KG1 (cell line): ENCODE measurements at places on chromosomes 3 and 15.
A peak's percentile ranks its signal among the peaks of the same experiment; 100 is the strongest.

DNA sequence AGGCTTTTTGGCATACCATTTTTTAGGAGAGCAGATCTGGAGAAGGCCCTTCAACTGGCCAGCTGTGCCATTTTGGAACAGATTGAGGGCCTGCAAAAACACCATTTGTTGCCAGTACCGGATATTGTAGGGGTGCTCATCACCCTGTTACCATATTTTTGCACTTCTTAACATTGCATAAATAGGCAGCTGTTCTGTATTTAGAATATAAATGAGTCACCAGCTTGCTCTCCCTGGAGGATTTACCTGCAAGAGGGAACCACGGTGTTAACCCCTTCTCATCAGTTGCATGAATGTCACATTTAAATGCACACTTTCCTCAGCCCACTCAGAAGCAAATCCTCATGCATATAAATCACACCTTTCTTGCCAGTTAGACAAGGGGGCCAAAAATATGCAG, 435.6 kb downstream of the ROBO2 start:
- DNase-seq, result no peak

DNA sequence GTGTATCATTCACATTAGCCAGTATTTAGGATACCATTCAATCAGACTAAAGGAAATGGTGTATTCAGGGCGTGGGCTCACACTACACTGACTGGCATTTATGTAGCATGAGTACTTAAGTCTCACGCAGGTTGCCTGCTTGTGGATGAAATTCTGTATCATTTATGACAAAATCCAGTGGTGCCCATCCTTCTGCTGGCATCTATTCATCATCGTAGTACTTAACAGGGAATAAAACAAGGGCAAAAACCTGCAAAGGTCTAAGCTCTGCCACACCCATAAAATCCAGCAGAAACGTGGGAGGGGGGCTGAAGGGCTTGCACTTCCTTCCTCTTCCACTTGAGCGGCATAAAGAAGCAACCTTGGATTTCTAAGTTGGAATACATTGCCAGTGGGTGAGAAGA, 2.7 kb downstream of the GAP43 start:
- DNase-seq, result no peak

DNA sequence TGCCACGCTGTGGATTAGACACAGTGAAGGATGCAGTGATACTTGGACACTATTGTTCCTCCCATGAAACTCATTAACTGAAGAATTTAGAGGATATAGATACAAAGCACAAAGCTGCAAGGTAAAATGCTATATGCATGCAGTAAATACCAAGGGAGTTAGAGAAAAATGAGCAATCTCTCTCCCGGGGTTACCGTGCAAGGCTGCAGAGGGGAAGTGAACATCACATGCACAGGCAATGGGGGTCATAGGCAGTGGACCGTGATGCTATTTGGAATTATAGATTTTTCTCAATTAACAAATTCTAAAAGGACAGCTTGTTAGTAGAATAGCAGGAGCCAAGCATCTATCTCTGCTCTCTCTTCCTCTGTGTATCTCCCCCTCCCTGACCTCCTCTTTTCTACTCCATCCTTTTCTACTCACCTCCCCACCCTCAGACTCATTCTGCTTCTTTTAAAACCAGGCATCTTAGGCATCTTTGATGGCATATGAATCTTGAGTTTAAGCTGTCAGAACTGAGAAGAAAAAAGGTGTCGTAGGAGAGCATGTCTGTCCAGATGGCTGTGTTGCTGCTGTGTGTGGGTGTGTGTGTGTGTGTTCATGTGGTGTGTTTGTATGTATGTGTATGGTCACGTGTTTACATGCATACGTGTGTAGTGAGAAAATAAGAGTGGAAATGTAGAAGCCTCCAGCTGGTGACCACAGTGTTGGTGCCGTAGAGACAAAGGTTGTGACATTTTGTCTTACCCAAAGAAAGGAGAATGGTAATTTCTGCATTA, 339.0 kb downstream of the EPHB1 start:
- no peak for DNase-seq

DNA sequence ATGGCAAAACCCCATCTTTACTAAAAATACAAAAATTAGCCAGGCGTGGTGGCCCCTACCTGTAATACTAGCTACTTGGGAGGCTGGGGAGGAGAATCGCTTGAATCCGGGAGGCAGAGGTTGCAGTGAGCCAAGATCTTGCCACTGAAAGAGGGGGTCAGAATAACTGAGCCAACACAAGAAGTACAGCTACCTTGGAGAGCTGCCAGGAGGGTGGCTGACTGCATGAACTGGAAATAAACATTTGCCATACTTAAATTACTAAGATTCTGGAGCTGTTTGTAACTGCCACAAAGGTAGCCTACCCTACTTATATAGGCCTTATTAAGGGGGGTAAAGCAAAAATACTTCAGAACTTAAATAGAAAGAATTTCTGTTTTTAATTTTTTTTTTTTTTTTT, 15.4 kb upstream of the PIK3CB start:
- DNase-seq, result no peak

DNA sequence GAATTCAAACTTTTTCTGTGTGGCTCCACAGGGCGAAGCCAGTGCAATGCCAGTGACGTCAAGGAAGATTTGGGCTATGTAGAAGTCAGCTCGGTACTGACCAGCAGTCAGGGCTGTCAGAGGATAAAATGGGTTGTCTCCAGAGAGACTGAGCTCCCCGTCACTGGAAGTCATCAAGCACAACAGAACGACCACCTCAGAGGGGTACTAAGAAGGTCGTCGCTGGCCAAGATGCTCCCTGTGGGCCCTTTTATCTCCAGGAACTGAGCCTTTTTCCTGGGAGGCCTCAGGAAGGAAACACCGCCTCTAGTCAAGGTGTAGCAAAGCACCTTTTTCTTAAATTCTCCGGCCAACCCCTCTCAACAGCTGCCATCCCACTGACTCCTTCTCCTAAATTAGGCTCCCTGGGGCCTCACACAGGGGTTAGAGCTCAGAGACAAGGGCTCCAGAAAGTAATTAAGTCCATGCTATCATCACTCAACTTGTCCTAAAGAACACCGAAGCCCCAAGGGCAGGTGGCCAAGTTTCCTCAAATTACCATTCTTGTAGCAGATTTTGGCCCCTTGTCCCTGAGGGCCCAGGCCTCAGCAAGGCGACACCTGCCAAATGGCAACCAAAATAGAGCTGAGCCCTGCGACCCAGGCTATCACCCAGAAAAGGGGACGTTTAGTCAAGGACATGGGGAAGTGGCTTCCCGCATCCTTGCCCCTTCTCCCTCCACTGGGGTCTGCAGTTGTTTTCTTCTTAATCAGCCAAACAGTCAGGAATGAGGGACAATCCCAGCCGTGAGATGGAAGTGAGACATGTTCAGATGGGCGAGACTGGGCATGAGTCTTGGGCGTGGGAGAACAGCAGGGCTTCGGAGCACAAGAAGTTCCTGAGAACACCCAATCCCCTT, 48.0 kb downstream of the SSUH2 start:
- no peak for DNase-seq

GRCh38 chr3:23157331-23157730, 45.8 kb upstream of the UBE2E2 start:
- DNase-seq, result no peak

- no peak for DNase-seq
Measured at GRCh38 chr3:36595511-36595910, 168.8 kb downstream of the DCLK3 start.

GRCh38 chr3:86228101-86228500, 762.8 kb downstream of the VGLL3 start:
- DNase-seq, result no peak

DNA sequence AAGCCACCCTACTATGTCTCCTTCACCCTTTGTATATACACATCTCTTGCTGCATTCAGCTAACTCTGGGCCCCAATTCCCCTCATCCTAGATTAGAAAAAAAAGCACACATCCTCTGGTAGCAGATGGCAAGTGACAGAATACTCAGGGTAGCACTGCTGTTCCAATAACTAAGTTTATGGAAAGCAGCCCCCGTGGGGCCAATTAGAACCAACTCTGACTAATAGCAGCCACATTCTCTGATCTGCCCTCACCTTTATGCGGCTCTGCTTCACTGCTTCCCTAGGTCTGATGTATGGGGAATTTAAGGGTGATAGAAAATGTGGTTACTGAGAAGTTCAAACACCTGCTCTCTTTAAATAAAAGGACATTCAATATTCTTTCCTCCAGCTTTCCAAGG, 74.9 kb upstream of the SETMAR start:
- no peak for DNase-seq

- no peak for DNase-seq
Measured at GRCh38 chr3:194212845-194213331, 76.9 kb downstream of the HES1 start.

DNA sequence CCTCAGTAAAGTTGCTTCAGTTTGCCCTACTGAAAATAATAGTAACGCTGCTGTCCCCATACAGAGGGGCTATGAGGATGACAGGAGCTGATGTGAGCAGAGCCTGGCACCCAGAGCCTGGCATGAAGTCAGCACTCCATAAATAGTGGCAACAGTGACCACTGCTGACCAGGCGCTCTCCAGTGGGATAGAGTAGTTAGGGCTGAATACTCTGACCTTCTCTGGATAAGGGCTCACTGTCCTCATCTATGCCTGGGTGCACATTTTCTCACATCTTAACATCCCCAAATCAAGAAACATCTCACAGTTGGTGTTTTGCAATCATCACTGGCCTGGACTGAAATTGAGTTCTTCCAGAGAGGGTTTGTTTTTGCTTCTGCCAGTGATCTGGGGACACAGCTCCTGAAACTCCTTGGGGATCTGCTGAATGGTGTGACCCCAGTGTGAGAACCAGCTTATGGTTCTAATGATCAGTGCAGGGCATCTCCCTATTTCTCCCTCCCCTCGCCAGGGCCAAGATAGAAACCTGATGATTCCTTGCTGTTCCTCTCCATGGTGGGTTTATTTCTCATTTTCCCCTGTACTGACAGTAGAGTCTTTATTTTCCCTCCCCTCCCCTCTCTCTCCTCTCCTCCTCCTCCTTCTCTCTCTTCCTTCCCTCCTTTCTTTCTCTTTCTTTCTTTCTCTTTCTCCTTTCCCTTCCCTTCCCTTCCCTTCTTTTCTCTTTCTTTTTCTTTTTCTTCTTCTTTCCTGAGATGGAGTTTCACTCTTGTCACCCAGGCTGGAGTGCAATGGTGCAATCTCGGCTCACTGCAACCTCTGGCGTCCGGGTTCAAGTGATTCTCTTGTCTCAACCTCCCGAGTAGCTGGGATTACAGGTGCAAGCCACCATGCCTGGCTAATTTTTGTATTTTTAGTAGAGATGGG, 3.5 kb upstream of the PCSK6 start:
- DNase-seq, result no peak

DNA sequence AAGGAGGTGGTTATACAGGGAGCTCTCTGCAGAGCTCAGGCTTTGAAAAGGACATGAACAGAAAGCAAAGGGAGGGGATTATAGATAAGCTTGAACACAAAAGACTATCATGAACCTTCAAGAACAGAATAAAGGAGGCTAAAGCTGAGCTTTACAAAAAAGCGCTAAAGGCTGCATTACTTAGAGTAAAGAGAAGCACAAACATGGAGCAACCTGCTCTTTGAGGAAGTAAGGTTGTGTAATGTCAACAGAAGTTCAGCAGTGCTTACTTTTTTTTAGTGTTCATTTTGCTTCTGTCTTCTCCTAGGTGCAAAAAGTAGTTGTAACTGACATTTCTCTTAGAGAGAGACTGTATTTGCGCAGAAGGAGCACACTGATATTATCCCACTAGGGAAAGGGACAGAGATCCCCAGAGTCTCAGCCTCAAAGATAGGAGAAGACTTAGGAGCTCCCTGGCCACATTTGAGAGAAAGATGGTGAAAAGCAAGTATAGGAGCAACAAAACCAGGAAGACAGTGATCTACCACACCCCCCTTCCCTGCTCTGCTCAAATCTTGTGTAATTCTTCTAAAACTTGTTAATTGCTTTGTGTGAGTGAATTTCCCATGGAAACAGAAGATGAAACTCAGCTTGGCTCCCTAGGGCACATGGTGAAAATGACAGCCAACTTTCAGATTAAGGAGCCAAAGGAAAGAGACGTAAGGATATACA, 54.7 kb downstream of the QTRT2 start:
- peak; percentile 45 for DNase-seq

GRCh38 chr3:143825513-143825912, 22.8 kb downstream of the SLC9A9 start:
- DNase-seq, result no peak

DNA sequence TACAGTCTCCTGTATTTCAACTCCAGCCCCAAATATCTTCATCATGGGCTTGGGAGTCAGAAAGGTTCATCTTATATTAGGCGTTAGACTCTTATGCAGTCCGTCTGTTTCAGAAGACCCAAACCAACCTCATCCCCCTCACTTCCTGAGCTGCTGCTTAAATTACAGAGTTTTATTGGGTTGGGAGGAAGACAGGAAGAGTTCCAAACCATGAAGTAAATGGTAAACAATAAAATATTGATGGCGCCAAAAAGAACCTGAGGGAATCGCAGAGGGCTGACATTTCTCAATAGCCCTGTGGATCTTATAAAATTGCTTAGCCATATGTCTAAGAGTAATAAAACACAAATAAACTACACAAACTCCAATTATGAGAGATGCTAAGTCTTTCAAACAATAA, 116.9 kb upstream of the C3orf80 start:
- DNase-seq, result no peak

DNA sequence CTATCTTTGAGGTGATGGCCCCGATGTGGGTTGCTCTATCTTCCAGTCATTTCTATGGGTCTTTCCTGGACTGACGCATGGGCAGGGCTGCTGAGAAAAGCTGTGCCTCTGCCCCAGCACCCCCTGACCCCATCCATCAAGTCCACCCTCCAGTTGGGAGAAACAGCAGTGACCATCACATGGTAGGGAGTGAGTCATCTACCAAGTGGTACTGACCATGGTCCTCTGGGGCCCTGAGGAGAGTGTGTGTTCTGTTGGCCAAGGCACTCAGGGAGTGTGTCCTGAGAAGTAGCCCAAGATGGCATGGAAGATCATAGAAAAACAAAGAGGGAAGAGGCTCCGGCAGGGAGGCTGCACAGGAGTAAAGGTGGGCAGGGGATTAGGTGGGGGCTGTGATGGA, 1.6 kb upstream of the DNAH1 start:
- DNase-seq, result no peak

DNA sequence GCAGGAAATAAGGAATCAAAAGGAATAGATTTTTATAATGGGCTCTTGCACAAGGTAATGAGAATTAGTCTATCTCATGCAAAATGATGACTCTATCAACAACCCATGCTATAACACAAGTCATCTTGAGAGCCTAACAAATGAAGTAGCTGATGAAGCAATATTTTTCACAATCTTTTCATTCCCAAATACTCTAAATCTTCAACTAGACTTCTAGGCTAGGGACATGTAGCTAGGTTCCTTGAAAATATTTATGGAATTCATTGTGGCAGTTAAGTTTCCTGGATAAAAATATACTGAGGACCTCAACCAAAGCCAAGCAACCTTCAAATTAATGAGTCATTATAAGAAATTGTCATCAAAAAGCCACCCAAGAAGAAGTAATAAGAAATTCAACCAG, 55.4 kb downstream of the DCBLD2 start:
- DNase-seq, result no peak

- no peak for DNase-seq
Measured at GRCh38 chr3:117666812-117667211, 957.2 kb downstream of the TUSC7 start.
